ENCODE measurements at places on chromosomes 5 and 9.

GRCh38 chr9:88954066-88954465, 37.2 kb upstream of the S1PR3 start:
- no peak for DNase-seq

- no peak for DNase-seq
Observed at GRCh38 chr9:93809204-93809940, 145.8 kb downstream of the BARX1 start.

GRCh38 chr9:2150338-2150737, 135.2 kb downstream of the SMARCA2 start:
- no peak for DNase-seq

DNA sequence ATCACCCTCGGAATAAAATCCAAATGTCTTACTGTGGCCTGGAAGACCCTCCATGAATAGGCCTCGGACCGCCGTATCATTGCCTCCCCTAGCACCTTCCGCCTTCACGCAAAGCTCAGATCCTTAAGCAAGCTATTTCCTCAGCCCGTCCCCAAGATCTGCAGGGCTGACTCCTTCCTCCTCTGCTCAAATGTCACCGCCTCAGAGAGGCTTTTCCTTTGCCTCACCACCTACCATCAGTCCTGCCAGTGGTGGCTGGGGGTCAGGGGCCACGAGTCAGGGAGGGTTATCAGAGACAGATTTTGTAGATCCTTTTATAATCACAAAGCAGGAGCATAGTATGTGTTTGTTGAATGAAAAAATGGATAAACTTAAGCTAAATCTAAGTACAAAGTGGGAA, 74.4 kb upstream of the KIF2A start:
- DNase-seq = no peak

- no peak for DNase-seq
Observed at GRCh38 chr5:38414348-38414747, 142.1 kb downstream of the LIFR start.

DNA sequence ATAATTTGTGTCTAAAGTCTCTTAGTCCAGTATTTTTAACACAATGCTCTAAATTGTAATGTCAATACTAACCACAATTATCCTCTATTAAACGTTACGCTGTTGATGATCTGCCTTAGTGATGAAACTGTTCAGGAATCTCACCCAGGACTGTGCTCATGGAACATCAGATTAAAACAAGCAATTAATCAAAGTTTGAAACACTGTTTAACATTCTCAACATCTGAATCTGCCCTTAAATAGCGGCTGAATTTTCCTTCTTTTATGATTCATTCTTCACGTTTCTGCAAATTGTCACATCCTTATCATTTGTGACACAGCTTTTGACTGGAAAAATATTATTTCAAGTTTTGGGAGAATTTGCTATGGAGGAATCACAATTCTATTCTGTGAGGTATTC, 113.8 kb downstream of the MARCHF11 start:
- DNase-seq = no peak

GRCh38 chr9:18390393-18390792, 83.6 kb upstream of the ADAMTSL1 start:
- DNase-seq = no peak

GRCh38 chr9:134561427-134562145, 80.0 kb upstream of the COL5A1 start:
- no peak for DNase-seq

DNA sequence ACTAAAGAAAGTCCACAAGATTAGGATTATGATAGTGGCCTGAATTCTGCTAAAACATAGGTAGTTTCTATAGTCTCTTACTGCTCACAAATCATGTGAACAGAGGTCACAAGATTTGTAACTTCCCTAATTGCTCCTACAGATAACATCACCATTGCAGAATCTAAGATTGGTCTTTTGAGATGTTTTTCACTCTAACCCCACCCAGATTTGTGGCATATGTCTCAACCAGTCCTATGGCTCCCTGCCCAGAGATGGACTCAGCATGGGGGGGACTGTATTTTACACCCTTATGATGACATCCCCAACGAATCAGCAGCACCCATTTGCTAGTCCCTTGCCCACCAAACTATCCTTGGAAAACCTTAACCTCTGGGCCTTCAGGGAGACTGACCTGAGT, 1046.2 kb downstream of the CDH12 start:
- DNase-seq = no peak

DNA sequence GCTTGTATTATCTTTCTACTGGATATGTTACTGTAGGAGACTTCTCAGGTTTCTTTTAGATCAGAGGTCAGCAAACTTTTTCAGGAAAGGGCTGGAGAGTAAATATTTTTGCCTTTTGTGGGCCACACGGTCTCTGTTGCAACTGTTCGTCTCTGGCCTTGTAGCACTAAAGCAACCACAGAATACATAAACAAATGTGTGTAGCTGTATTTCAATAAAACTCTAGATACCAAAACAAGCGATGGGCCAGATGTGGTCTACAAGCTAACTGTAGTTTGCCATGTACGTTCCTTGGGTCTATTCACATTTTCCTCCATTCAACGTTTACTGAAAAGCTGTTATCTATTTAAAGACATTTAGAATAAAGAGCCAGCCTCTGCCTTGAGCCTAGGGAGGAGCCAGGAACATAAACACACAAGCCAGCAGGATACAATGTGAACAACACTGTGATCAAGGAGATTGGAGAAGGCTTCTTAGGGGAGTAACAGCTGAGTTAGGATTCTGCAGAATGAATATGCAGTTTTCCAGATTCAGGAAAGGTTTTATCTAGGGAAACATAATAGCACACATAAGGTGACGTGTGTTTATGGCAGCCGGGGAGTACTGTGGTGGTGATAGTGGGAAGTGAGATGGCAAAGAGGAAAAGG, 33.0 kb upstream of the HOMER1 start:
- DNase-seq = no peak

DNA sequence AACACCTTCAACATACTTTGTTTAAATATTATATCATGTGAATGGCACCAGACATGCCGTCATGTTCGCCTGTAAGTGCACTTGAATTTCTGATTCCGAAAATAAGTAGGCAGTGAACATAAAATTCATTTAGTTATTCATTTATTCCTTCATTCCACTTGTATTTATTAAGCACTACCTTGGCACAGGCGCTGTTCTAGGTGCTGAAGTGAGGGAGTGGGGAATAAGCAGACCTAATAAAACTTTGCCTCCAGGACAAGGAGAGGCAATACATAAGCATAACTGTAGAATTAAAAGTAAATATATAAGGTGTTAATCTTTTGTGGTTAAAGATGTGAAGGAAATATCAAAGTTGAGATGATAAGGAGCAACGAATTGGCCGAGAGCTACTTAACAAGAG, 297.4 kb downstream of the TENT4A start:
- no peak for DNase-seq

- DNase-seq = no peak
Observed at GRCh38 chr5:156188016-156188415, 138.9 kb upstream of the SGCD start.

DNA sequence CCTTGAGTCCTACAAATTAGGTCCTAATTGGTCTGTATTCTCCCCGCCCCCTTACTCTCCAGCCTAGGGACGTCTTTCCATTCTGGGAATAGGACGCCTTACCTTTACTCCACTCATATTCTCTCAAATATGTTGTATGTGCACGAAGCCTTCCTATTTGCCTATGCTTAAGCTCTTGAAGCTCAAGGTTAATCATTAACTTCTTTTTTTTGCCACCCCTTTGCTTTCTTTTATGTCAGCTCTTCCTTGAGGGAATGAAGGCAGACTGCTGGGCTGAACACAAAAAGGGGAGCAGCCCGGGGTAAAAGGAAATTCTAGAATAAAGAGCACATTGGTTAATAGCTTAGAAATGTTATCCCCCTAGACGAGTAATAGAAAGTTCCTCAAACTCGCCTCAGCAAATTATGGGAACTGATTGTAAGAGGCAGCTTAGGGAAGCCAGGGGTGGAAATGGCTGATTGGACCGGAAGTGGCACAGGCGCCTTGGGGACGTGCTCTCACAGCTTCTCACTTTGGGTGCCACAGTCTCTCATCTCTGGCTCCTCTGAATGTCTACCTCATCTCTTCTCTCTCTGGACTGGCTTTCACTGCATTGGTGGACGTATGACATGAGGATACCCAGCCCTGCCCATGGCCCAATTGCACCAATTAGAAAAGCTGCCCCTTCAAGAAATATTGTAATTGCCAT, 122.3 kb upstream of the IL12B start:
- DNase-seq = no peak

GRCh38 chr9:129894120-129894823, 59.0 kb downstream of the USP20 start:
- no peak for DNase-seq

DNA sequence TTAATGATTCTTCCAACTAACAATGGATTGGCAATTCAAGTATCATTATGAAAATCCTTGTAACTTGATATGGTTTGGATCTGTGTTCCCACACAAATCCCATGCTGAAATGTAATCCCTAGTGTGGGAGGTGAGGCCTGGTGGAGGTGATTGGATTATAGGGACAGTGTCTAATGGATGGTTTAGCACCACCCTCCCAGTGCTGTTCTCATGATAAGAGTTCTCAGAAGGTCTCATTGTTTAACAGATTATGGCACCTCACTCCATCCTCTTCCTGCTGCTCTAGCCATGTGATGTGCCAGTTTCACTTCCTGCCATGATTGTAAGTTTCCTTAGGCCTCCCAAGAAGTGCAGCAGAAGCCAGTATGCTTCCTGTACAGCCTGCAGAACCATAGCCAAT, 1116.2 kb upstream of the EDIL3 start:
- no peak for DNase-seq

GRCh38 chr5:112257976-112258375, 161.1 kb downstream of the EPB41L4A start:
- DNase-seq = no peak
